ENCODE measurements at places on chromosomes 7 and 10.

DNA sequence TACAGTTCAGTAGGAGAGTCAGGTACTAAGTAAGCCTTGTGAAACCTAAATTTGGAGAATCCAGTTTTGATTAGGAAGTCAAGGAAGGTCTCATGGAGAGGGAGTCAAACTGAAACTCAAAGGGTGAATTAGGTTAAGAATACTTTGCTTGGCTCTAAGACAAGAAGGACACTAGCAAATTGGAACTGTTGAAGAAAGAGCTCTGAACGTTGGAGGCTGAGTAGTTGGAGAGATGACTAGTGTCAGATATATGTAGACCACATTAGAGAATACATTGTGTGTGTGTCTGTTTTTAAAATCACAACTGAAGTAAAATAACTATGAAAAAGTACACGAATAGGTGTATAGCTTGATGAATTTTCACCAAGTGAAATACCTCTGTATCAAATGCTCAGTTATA lies 6.3 kb downstream of the VPS26A start:
- no peak for DNase-seq

GRCh38 chr7:105644937-105645336 lies 63.6 kb upstream of the EFCAB10 start:
- DNase-seq, result no peak

DNA sequence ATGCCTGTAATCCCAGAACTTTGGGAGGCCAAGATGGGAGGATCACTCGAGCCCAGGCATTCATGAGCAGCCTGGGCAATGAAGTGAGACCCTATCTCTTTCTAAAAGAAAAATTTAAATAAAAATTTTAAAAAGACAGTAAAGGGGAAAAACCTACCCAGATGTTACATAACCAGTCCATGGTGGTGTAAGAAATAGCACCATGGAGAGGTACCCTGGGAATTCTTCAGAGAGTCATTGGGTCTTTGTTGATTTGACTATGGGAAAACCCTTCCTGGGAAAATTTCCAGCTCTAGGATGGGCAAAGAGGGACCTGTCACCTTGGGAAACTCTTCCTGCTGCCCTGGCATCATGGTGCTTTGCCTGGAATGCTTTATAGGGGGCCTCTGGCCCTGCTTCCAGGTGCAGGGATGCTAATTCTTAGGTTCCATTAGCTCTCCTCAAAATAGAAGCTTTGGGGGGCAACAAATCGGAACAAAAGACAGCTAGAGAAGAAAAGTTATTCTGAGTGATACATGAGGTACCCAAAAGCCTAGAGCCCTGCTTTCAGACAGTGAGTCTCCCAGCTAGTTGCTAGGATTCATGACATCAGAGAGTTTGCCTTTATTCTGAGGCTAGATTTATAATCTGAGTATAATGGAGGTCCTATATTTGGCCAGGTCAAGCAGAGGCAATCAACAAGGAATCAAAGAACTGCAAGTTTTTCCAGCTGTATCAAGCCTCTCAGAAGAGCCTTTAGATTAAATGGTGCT lies 10.1 kb downstream of the CCDC136 start:
- DNase-seq, result no peak

DNA sequence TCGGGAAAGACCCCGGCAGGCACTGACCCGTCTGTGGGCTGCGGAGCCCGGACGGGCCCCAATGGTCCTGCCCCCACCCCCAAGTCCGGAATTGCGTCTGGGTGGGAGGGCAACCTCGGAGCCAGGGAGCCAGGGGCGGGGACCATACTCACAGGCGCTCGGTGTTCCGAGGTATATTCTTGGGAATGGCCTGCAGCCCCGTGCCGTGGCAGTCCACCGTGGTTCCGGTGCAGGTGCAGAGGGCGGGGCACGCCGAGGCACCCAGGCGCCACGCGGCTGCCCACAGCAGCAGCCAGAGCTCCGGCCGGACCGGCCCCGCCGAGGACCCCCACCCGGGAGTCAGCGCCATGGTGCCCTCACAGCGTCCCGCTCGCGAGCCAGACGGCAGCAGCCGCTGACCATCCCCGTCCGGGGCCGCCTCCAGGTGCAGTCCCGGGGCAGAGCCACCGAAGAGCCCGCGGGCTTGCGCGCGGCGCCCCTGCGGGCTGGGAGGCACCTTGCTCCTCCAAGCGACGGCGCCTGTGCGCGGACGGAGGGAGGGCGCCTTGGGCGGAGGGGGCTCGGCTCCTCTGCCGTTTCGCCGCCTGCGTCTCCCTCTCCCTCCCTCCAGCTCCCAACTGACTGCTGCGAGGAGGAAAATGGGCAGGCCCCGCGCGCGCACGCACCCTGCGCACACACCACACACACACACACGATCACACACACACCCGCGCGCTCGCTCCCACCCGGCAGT lies at the start of gene SLIT1:
Gene SLIT1 (minus strand): TSS at position 634 of the 733 bp plus-strand sequence. CDS start 285 bp downstream, at position 349.
- no peak for DNase-seq

DNA sequence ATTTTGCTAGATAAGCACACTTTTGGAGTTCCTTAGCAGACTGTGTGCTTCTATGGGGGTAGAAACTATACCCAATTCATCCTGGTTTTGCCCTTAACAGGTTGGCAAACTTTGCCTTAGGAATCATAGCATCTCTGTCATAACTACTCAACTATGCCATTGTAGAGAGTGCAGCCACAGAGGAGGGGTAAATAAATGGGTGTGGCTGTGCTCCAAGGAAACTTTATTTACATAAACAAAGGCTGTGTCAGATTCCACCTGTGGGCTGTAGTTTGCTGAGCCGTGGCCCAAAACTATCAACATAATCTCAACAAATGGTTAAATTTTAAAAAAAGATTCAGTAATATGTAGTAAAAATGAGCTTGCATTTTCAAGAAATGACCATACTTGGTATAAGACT lies 51.6 kb upstream of the LAMB1 start:
- no peak for DNase-seq

DNA sequence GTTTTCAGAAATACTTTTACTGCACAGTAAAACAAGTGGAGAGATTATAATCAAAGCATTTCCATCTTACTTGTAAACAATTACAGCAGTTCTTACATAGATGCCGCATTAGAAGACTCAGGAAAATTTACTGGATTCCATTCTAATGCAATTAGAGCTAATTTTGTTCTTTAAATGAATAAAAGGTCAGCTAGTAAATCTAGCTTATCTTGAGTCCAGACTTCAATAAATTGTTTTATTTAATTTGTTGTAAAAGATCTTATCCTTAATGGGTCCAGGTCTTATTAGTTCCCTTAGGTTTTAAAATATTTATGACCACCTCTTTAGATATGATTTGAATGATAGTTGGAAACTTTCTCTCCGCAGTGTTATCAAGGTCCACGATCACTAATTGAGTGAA lies 70.2 kb upstream of the GATA3 start:
- DNase-seq, result no peak

- no peak for DNase-seq
These were observed 4.8 kb upstream of the TAX1BP1 start for GRCh38 chr7:27735165-27735564.

GRCh38 chr7:133761443-133761842 lies 365.7 kb upstream of the LRGUK start:
- DNase-seq, result no peak

DNA sequence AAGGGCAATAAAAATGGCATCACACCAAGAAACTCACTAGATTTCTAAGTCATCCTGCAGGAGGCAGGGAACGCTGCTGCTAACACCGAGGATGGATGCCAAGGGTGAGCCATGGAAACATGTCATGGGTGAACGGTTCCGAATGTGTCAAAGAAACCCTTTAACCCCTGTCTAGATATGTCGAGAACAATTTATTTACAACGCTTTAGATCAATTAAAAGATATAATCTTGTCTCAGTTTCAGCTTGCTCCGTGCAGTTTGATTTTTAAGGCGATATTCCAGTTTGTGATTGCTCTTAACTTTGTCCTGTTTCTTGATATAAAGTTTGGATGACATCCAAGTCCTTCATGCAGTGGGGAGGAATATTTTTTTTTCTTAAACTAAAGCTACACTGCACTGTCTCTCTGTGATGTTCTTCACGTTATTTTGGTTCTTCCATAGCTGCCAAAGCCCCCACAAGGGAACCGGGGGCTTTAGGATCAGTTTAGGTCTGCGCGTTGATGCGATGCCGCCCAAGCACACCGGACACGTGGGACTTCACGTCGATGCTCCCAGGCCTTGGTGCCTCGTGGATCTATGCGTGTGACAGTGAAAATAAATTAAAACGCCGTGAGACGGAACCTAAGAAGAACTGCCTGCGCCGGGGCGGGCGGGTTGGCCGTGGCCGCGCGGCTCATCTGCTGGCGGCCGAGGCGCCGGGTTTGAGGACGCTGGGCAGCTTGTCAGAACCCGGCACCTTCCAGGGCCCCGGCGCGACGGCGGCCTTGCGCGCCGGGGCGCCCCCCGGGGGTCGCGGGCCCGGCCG lies 220.3 kb downstream of the PHTF2 start:
- DNase-seq, result no peak

DNA sequence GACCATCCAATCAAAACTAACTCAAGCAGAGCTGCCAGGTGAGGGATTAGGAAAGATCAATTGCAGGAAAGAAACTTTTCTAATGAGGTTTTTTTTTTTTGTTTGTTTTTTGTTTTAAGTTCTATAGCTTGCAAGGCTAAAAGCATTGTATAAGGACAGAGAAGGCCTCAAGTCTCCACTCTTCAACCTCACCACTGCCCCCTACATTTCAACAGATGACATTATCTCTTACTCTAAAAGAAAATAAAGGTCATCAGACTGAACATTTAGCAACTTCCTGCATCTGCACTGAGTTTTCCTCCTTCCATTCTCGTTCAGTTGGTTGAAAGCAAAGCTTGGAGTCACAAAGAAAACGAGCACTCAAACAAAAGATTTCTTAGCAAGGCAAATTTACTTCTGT lies 45.2 kb upstream of the EXOC4 start:
- DNase-seq, result no peak

- no peak for DNase-seq
These were observed 892.9 kb downstream of the LRMDA start for GRCh38 chr10:76324283-76324682.

GRCh38 chr7:26461518-26461917 lies 169.9 kb downstream of the SNX10 start:
- no peak for DNase-seq

GRCh38 chr10:3765146-3765545 lies 19.9 kb downstream of the KLF6 start:
- DNase-seq, result no peak
